KBM-7 (cell line): ENCODE measurements at places on chromosomes 11 and 22.

DNA sequence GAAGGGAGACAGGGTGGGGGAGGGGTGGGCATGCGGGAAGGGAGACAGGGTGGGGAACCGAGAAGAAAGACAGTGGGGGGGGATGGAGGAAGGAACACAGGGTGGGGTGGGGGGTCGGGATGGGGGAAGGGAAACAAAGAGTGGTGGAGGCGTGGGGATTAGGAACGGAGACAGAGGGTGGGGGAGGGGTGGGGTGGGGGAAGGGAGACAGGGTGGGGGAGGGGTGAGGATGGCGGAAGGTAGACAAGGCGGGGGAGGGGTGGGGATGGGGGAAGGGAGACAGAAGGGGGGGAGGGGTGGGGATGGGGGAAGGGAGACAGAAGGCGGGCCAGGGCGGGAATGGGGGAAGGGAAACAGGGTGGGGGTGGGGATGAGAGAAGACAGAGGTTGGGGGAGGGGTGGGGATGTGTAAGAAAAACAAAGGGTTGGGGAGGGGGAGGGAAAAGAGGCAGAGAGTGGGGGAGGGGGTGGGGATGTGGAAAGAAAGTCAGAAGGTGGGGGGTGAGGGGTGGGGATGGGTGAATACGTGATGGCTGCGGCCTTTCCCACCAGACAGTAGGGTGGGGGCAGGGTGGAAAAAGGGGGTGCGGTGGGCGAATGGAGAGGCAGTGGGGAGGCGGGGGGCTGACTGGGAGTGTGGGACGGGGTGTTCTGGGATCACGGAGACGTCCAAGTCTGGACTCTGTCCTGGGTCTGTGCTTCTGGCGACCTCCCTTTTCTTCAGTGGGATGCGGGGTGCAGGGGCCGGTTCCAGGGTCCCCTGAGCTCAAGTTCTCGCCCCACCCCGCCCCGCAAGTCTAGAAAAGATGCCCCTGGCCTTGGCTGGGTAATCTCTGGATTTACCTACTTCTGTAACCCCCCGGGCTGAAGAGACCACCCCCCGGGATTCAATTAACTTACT lies 744 bp downstream of the PRAME start:
- no peak for DNase-seq

GRCh38 chr22:20918663-20919218 lies 1.5 kb downstream of the CRKL start:
- no peak for DNase-seq

DNA sequence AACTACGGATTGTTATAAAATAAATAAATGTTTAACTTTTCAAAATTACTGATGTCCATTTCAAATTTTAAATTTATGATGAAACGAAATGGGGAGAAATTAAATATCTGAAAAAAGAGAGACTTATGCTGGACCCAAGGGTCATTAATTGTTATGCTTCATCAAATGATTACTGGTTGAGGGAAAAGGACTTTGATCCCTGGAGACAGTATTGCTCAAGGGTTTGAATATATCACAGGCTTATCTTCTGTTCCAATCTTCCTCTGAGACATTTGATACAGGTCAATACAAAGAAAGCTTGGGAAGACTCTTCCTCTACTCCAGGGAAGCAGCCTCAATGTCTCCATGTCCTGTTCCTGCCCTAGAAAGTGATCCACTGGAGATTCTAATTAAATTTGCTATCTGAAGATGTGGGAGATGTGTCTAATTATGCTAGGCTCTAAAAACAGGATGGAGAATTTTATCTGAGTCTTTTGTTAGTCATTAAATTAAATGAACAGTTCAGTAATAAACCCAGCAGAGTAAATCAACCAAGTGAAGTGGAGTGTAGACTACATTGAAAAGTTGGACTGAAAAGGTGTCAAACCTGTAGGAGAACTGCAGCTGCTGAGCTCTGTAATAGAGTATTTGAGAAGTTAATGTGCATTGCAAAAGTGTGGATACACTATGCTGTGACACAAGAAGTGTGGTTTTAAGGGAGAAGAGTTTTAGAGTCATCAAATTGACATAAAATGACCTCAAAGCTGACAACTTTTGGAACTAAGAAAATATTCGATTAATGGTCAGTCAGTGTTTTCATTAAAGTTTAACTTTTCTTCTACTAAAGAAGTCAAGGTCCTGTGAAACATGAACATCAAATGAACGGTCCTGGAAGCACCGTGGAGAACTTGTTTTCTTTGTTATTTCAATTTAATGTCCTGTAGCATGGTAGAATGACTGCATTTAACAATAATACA lies 623.7 kb upstream of the CCDC90B start:
- DNase-seq = no peak

GRCh38 chr22:25884121-25884520 lies 142.1 kb downstream of the MYO18B start:
- DNase-seq = no peak
